Ascending aorta (tissue), 2 donors: ENCODE measurements at places on chromosomes 11 and 22. TPM values are rescaled to one million over a fixed set of nuclear protein-coding genes. Genes with fewer than 3 reads are reported as not detected.
A peak's percentile ranks its signal among the peaks of the same experiment; 100 is the strongest.

DNA sequence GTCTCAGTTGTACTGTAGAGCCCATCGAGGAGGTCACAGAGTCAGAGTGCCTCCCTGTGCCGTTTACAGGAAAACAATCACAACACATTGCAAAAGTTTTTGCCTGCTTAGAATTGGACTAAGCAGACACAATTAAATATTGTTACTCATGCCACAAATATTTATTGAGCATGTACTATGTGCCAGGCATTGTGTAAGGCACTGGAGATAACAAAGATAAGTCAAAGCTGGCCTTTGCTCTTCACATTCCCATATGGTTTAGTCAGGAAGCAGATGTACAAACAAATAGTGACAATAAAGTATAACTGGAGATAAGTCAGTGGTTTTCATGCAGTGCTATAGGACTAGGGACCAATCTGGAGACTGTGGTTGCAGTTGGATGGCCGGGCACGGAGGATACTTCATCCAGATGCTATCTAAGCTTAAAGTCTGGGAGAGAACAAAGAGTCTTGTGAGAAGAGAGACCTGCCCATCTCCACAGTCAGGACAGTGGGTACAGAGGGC, 550.7 kb downstream of the INSC start:
- no peak overlapping the region for H3K27ac ChIP-seq
- no peak overlapping the region for H3K4me3 ChIP-seq
- H3K4me1 ChIP-seq, result no peaks in the 10 kb centered on the region
- no peaks in the 10 kb centered on the region for H3K36me3 ChIP-seq

The LIF gene
- not detected for total RNA-seq

The MMP8 gene
- total RNA-seq, result not detected

DNA sequence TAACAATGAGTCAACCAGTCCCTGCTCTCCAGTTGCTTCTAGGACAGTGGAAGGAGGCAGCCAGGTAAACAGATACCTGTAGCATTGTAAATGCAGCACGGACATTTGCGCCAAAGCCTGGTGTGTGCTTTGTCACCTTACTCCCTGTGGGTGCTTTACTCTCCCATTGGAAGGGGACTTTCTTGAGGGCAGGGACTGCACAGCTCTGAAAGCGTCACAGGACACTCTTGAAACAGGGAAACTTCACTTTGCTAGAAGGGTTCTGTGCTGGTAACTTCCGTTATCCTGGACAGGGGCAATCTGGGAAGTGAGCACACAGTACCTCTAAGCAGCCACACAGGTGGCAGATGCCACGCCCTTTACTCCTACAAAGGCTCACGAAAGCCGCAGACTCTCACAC, 99.8 kb downstream of the MYO18B start:
- DNase-seq, result no peak
- no peak overlapping the region for H3K4me3 ChIP-seq
- peaks cover 51% of the 10 kb centered on the region for H3K36me3 ChIP-seq
- no peaks in the 10 kb centered on the region for H3K4me1 ChIP-seq
- H3K27ac ChIP-seq, result no peak overlapping the region

GRCh38 chr11:134385774-134386565, 26.1 kb downstream of the B3GAT1 start:
- no peak for DNase-seq
- H3K4me3 ChIP-seq, result no peak overlapping the region
- H3K27me3 ChIP-seq, result no peaks in the 10 kb centered on the region
- H3K4me1 ChIP-seq, result no peaks in the 10 kb centered on the region
- no peaks in the 10 kb centered on the region for H3K36me3 ChIP-seq
- H3K27ac ChIP-seq, result no peak overlapping the region

The SNX32 gene
- total RNA-seq, result not detected

DNA sequence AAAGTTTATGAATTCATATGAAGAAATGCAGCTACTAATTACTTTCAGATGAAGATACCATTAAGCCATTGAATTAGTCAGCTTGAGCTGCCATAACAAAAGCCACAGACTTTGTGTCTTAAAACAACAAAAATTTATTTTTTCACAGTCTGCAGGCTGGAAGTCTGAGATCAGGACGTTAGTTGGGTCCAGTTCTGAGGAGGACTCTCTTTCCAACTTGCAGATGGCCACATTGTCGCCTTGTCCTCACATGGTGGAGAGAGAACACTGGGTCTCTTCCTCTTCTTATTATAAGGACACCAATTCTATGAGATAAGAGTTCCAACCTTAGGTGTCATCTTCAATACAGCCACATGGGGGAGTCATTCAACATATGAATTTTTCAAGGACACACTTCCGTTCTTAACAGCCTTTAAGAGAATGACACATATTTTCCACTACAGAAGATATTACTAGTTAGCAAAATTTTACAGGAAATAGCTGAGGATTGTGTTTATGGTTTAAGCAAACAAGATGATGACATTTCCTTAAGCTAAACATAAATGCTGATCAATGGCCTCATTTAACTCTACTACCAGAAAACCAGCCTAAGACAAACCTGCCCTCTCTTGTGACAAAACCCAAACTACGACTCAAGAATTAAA, 56.0 kb downstream of the DCUN1D5 start:
- H3K27ac ChIP-seq, result no peak overlapping the region
- H3K27me3 ChIP-seq, result no peaks in the 10 kb centered on the region
- no peaks in the 10 kb centered on the region for H3K4me1 ChIP-seq
- no peak for DNase-seq

- H3K27ac ChIP-seq, result no peak overlapping the region
- H3K36me3 ChIP-seq, result no peaks in the 10 kb centered on the region
- no peaks in the 10 kb centered on the region for H3K4me1 ChIP-seq
These were observed 18.6 kb downstream of the CASP12 start for GRCh38 chr11:104879514-104880190.

DNA sequence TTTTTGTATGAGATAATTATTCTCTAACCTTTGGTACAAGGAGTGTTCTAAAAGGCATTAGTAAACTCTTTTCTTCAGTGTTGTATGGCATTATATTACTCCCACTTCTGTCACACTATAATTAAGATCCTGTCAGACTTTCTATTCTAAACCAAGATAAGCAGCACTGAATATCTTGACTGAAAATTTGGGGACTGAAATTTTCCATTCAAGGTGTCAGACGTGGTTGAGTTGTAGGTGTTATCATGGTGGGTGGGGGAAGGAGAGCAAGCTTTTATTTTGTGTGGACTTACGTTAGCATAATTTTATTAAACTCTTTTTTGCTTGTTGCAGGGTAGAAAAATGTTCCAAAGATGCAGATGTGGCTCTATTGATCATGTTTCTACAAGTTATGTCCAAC, 22.9 kb downstream of the MUC15 start:
- no peaks in the 10 kb centered on the region for H3K4me1 ChIP-seq
- H3K36me3 ChIP-seq, result no peaks in the 10 kb centered on the region
- H3K27ac ChIP-seq, result no peak overlapping the region
- DNase-seq, result no peak

The DEFB131B gene
- total RNA-seq, result not detected

- no peak overlapping the region for H3K4me3 ChIP-seq
- no peaks in the 10 kb centered on the region for H3K27me3 ChIP-seq
- no peaks in the 10 kb centered on the region for H3K4me1 ChIP-seq
- no peaks in the 10 kb centered on the region for H3K36me3 ChIP-seq
- DNase-seq, result no peak
- no peak overlapping the region for H3K27ac ChIP-seq
These were observed 1484.5 kb upstream of the TENM4 start for GRCh38 chr11:80925321-80925720.

DNA sequence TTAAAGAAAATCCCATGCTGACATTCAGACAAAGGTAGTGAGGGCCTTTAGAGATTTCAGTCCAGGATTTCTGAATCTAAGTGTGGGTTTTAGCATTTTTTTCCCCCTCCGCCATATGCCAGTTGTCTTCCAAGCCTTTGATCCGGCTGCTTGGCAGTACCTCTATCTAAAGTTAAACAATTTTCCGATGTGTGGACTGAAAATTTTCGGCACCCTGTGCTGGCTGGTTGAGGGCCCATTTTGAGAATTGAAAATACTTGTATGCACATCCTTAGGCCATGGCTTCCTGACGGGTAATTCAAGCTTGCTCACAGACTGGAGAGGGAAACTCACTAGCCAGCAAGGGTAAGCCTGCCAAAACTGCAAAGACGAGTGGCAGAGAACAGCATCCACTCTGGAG, 131.9 kb upstream of the NARS2 start:
- no peak overlapping the region for H3K27ac ChIP-seq
- DNase-seq, result no peak
- H3K27me3 ChIP-seq, result no peaks in the 10 kb centered on the region
- peaks cover 5% of the 10 kb centered on the region for H3K36me3 ChIP-seq
- no peak overlapping the region for H3K4me3 ChIP-seq

DNA sequence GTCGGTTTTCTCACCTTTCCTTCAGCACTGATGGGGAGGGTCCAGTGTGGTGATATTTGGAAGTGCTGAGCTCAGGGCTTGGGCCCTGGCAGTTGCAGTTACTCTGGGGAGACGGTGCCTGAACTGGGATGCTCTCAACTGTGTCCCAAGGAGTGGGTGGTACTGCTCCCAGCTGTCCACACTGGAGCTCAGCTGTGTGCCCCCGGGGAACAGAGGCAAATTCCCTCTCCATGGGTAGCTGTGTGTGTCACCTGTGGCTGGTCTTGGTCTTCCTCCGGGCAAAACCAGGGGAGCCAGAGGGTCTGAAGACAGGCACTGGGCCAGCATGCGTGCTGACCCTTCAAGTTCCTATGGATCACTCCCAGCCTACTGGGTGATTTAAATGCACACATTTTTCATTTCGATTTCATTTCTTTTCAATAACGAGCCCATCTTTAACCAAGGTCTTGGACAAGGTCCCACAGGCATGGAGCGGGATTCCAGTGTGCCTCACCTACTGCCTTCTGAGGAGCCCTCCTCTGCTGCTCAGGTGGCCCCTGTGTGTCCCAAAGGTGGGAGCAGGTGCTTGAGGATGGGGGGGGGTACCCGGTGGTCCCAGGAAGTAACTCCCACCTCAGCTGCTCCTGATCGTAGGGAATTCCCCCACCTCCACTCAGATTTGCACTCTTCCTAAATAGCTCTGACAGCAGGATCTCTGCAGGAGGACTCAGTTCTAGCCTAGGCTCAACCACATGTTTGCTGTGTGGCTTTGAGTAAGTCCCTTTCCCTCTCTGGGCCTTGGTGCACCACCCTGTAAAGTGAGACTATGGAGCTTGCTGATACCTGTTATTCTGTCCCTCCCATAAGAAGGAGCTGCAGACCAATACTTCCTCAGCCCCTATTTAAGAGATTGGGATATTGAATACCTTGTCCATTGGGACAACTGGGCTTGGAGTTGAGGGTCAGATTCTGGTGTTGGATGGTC, 16.8 kb downstream of the PRDM11 start:
- DNase-seq, result no peak
- H3K27ac ChIP-seq, result peak overlapping the region; percentile 83
- H3K27me3 ChIP-seq, result no peaks in the 10 kb centered on the region

GRCh38 chr22:22789233-22789921, 98.2 kb upstream of the IGLL5 start:
- no peaks in the 10 kb centered on the region for H3K36me3 ChIP-seq
- DNase-seq, result no peak
- no peaks in the 10 kb centered on the region for H3K4me1 ChIP-seq

DNA sequence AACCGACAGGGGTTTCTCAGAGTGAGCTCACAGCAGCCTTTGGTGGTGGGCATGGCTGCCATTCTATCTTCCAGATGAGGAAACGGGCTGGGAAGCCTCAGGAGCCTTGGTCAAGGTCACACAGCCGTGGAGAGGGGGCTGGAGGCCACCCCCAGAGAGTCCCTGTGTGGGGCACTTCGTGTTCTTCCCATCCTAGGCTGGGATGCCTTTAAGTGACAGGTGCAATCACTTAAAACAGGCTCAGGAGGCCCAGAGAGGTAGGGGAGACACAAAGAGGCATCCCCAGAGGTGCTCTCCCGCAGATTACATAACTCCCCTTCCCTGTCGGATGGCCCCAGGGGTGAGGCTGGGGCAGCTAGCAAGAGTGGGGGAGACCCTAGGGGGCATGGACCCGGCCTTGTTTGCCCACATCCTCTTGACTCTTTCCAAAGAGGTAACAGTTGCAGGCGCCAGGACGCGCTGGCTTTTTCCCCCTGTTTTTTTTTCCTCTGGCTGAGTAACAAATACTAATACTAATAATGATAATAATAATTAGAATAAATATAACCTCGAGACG, 17.5 kb upstream of the SHISAL1 start:
- H3K27me3 ChIP-seq, result peaks cover 9% of the 10 kb centered on the region
- peak overlapping the region; percentile 64 for H3K4me3 ChIP-seq
- no peak overlapping the region for H3K27ac ChIP-seq
- peaks cover 3% of the 10 kb centered on the region for H3K4me1 ChIP-seq
- no peak for DNase-seq
- no peaks in the 10 kb centered on the region for H3K36me3 ChIP-seq

The RELT gene
- 25.7 TPM for total RNA-seq

- no peaks in the 10 kb centered on the region for H3K27me3 ChIP-seq
- H3K4me3 ChIP-seq, result no peak overlapping the region
- no peak overlapping the region for H3K27ac ChIP-seq
- no peak for DNase-seq
These were observed 131.2 kb downstream of the OSBP2 start for GRCh38 chr22:30825711-30826505.

- no peaks in the 10 kb centered on the region for H3K4me1 ChIP-seq
- no peak overlapping the region for H3K27ac ChIP-seq
- DNase-seq, result no peak
- H3K4me3 ChIP-seq, result no peak overlapping the region
- H3K36me3 ChIP-seq, result no peaks in the 10 kb centered on the region
These were observed 296.9 kb downstream of the KIRREL3 start for GRCh38 chr11:126703662-126704061.

DNA sequence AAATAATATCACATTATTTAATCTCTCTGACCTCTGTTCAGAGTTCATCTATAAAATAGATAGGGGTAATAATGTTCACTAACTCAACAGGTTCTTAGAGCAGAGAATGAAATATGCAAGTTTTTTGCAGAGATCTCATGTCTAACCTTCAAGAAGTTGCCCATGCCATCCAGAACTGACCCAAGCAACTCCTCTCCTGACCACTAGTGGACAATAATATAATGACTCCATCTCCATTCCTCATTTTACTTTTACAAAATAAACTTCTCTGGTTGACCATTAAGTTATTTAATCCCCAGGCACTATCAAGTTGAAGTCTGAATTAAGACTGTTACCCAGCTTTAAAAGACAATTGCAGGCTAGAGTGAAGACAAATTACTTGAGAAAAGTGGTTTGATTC, 382.6 kb downstream of the KCNA4 start:
- H3K27me3 ChIP-seq, result no peaks in the 10 kb centered on the region
- no peak overlapping the region for H3K27ac ChIP-seq
- H3K4me1 ChIP-seq, result no peaks in the 10 kb centered on the region

GRCh38 chr11:60910711-60911380, 3.1 kb upstream of the TMEM109 start:
- no peaks in the 10 kb centered on the region for H3K36me3 ChIP-seq
- no peaks in the 10 kb centered on the region for H3K27me3 ChIP-seq
- DNase-seq, result no peak
- H3K4me3 ChIP-seq, result no peak overlapping the region
- peaks cover 17% of the 10 kb centered on the region for H3K4me1 ChIP-seq
- H3K27ac ChIP-seq, result no peak overlapping the region
